ENCODE measurements at places on chromosomes 16 and 17.

- H3K4me3 ChIP-seq: no peak overlapping the region
- peaks cover 33% of the 10 kb centered on the region for H3K27me3 ChIP-seq
- H3K27ac ChIP-seq: no peak overlapping the region
- no peak for DNase-seq
Measured at GRCh38 chr17:45914047-45914717, 19.8 kb downstream of the MAPT start.

GRCh38 chr17:42498828-42499227, 37.2 kb upstream of the NAGLU start:
- H3K27me3 ChIP-seq: no peaks in the 10 kb centered on the region
- no peak overlapping the region for H3K27ac ChIP-seq
- peaks cover 34% of the 10 kb centered on the region for H3K36me3 ChIP-seq
- H3K4me3 ChIP-seq: no peak overlapping the region

GRCh38 chr17:76593384-76593826, 7.7 kb upstream of the ST6GALNAC2 start:
- H3K4me1 ChIP-seq: peaks cover 8% of the 10 kb centered on the region
- DNase-seq: no peak
- H3K36me3 ChIP-seq: no peaks in the 10 kb centered on the region
- H3K27ac ChIP-seq: no peak overlapping the region
- peaks cover 15% of the 10 kb centered on the region for H3K27me3 ChIP-seq
- H3K4me3 ChIP-seq: no peak overlapping the region

GRCh38 chr17:40298726-40299125, 10.3 kb upstream of the RARA start:
- DNase-seq: no peak
- H3K27ac ChIP-seq: no peak overlapping the region
- H3K4me3 ChIP-seq: no peak overlapping the region
- H3K27me3 ChIP-seq: no peaks in the 10 kb centered on the region

DNA sequence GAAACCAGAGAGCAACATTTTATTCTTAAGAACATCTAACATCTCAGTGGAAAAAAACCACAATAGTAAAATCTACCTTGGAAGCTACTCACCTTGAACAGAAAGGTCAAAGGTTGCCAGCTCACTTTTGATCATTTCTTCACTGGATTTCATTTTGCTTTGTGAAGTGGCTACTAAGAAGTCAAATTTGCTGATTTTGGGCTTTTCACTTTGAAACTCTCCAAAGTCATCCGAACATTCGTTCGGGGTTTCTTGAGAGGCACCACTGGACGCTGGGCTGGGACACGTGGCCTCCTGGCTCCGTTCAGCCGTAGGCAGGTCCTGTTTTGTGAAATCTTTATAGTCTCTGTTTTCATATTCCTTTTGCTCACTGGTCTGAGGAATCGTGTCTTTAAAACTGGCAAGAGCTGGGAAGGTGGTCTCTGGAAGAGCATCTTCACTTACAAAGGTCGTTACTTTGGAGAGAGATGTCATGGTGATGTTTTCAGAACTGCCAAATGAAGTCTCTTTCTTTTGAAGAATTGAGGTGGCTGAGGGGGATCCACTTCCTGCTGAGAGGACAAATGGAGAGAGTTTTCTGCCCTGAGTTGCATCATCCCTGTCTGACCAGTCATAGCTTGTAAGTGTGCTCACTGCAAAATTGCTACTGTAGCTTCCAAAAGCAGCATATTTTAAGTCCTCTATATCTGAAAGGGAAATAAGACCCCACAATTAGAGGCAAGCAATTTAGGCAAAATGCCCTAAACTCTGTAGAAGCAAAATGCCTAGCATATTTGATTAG, 52.4 kb downstream of the DUSP14 start:
- H3K27ac ChIP-seq: no peak overlapping the region
- DNase-seq: no peak
- no peaks in the 10 kb centered on the region for H3K27me3 ChIP-seq
- H3K4me1 ChIP-seq: no peaks in the 10 kb centered on the region

DNA sequence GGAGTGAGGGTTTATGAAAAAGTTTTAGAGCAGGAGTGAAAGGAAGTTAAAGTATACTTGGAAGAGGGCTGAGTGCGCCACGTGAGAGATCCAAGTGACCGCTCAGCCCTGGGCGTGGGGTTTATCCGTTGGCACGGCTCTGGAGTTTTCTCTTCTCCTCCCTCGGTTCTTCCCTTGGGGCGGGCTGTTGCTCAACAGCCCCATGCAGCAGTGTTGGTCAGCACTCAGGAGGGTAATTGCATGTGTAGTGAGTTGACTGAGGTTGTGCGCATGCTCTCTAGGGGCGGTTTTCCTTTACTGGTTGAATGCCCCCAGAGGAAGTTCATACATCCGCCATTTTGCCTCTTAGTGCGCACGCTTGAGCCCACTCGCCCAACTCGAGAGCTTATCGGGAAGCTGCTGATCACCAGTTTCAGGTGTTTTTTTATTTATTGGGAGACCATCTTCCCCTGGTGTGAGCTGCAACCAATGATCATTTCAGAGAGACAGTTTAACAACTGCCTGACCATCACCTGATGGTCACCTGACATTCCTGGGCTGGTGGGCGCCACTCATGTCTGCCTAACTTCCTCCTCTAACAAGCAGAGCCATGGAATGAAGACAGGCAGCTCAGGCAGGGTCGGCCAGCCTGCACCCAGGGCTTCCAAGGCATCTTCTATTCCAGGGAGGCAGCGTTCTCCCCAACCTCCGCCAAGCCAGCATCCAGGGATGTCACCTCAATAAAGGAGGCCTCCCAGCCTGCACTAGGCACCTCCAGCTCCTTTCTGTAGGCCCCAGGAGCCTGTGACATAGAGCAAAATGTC, 41.3 kb upstream of the DNAH17 start:
- H3K4me3 ChIP-seq: no peak overlapping the region
- H3K36me3 ChIP-seq: no peaks in the 10 kb centered on the region
- H3K27ac ChIP-seq: no peak overlapping the region
- H3K27me3 ChIP-seq: peaks cover 8% of the 10 kb centered on the region

- H3K36me3 ChIP-seq: no peaks in the 10 kb centered on the region
- no peak overlapping the region for H3K27ac ChIP-seq
- no peak overlapping the region for H3K4me3 ChIP-seq
- peaks cover 4% of the 10 kb centered on the region for H3K4me1 ChIP-seq
Measured at GRCh38 chr17:11511696-11512095, 86.6 kb upstream of the DNAH9 start.

GRCh38 chr17:78114831-78115723, 13.5 kb downstream of the TMC6 start:
- no peak overlapping the region for H3K27ac ChIP-seq
- DNase-seq: no peak
- no peak overlapping the region for H3K4me3 ChIP-seq
- H3K4me1 ChIP-seq: peaks cover 13% of the 10 kb centered on the region
- no peaks in the 10 kb centered on the region for H3K27me3 ChIP-seq

- H3K36me3 ChIP-seq: no peaks in the 10 kb centered on the region
- H3K4me1 ChIP-seq: peaks cover 9% of the 10 kb centered on the region
- H3K27ac ChIP-seq: no peak overlapping the region
Measured at GRCh38 chr16:21301895-21302291, 23.8 kb upstream of the CRYM start.

GRCh38 chr16:48860341-48860740, 250.4 kb upstream of the N4BP1 start:
- H3K27ac ChIP-seq: no peak overlapping the region
- no peaks in the 10 kb centered on the region for H3K4me1 ChIP-seq
- DNase-seq: no peak

- no peak overlapping the region for H3K27ac ChIP-seq
- no peaks in the 10 kb centered on the region for H3K27me3 ChIP-seq
- peaks cover 13% of the 10 kb centered on the region for H3K4me1 ChIP-seq
- DNase-seq: no peak
- no peaks in the 10 kb centered on the region for H3K36me3 ChIP-seq
- H3K4me3 ChIP-seq: no peak overlapping the region
Measured at GRCh38 chr17:77107506-77108433, 33.0 kb upstream of the SEC14L1 start.

GRCh38 chr16:50640391-50640790, 40.7 kb downstream of the SNX20 start:
- H3K27ac ChIP-seq: no peak overlapping the region
- H3K36me3 ChIP-seq: no peaks in the 10 kb centered on the region
- peaks cover 8% of the 10 kb centered on the region for H3K27me3 ChIP-seq
- H3K4me3 ChIP-seq: no peak overlapping the region

DNA sequence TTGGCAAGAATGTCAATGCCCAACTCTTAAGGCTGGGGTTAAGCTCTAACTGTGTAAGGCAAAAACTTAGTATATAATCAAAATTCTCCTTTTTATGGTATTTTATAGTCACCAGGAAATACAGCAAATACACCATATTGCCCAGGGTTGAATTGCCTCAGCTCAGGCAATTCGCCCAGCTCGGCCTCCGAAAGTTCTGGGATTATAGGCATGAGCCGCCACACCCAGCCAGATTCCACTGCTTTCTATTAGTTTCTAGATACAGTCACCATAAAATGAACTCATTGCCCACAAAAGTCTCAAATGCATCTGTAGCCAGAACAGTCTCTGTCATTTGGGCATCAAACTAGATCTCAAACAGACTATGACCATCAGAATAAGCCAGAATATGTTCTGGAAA, 238.7 kb upstream of the TOX3 start:
- H3K27me3 ChIP-seq: peaks cover 9% of the 10 kb centered on the region
- no peaks in the 10 kb centered on the region for H3K36me3 ChIP-seq
- H3K4me3 ChIP-seq: no peak overlapping the region
- peaks cover 8% of the 10 kb centered on the region for H3K4me1 ChIP-seq
- no peak for DNase-seq
- H3K27ac ChIP-seq: no peak overlapping the region

DNA sequence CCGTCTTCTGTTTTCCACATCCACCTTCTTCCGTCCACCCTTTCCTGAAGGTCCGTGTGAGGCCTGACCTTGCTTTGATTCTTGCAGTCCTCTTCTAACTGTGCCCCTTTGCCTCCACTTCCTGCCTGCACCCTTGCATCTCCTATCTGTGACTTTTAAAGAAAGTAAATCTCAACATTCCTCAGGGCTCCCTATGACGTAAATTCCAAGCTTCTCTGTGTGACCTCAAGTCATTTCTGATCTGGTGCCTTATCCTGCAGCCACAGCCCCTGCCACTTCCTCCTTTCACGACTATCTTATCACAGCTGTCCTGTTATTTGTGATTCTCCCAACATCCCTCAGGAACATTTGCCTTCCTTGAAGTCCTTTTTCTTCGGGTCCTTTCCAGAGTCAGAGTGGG, 520.5 kb downstream of the CDH13 start:
- H3K4me1 ChIP-seq: peaks cover 24% of the 10 kb centered on the region
- H3K27ac ChIP-seq: no peak overlapping the region
- H3K36me3 ChIP-seq: no peaks in the 10 kb centered on the region
- no peak overlapping the region for H3K4me3 ChIP-seq
- peaks cover 3% of the 10 kb centered on the region for H3K27me3 ChIP-seq

DNA sequence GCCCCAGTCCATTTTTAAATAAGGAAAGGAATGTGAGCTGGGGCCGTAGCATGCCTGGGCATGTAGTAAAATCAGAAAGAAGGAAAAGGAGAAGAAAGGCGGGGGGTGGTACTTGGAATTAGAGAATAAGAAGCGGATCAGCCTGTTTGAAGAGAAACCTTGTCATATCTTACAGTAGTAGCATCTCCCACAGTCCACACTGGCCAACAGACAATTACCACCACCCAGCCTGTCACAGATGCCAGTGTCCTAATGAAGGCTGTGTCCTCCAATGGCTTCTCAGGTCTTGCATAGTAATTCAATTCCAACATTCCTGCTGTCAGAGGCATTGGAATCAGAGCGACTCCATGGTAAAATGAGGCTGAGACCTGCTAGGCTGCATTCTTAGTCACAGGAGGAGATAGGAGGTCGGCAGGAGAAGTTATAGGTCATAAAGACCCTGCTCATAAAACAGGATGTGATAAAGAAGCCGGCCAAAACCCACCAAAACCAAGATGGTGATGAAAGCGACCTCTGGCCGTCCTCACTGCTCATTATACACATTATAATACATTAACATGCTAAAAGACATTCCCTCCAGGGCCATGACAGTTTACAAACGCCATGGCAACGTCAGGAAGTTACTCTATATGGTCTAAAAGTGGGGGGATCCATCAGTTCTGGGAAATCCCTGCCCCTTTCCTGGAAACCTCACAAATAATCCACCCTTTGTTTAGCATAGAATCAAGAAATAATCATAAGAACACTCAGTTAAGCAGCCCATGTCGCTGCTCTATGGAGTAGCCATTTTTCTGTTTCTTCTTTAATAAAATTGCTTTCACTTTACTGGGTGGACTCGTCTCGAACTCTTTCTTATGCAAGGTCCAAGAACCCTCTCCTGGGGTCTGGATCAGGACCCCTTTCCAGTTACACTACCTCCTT, 9.6 kb upstream of the AKAP10 start:
- peaks cover 3% of the 10 kb centered on the region for H3K4me1 ChIP-seq
- DNase-seq: no peak
- H3K36me3 ChIP-seq: no peaks in the 10 kb centered on the region
- peaks cover 21% of the 10 kb centered on the region for H3K27me3 ChIP-seq

DNA sequence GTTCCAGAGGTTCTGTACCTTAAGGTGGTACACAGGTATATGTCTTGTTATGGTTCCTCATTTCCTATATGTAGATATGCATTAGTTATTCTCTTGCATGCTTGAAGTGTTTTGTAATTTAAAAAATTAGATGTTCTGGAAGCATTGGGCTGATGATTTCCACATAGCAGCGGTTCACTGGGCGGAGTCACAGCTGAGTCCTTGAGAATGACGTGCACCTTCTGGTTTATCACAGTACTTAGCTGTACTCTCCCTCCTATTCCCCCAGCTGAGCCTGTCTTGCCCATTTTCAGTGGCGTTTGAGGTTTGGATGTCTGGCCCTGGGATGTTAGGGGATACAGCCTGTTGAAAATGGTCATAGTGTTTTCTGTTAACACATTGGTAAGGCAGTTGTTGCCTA, 327.1 kb downstream of the SNX29 start:
- H3K36me3 ChIP-seq: peaks cover 1% of the 10 kb centered on the region
- no peak overlapping the region for H3K4me3 ChIP-seq
- no peak overlapping the region for H3K27ac ChIP-seq

DNA sequence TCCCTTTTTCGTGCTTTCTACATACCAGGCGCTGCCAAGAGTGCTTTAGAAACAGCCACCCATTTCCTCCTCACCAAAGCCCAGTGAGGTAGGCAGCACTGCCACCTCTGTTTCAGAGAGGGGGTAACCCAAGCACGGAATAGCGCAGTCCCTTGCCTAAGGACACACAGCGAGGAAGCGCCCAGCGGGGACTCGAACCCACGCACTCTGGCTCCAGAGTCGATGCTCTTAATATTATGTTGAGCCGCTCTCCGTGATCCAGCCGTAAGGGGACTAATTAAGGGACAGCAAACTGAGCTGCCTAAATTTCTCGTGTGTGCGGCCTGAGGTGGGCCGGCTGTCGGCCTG, 497 bp downstream of the CES1 start:
- H3K4me3 ChIP-seq: no peak overlapping the region
- H3K4me1 ChIP-seq: no peaks in the 10 kb centered on the region
- H3K36me3 ChIP-seq: no peaks in the 10 kb centered on the region
- H3K27me3 ChIP-seq: peaks cover 32% of the 10 kb centered on the region
- H3K27ac ChIP-seq: no peak overlapping the region
- DNase-seq: no peak
